ENCODE measurements at places on chromosomes 7 and 10.

DNA sequence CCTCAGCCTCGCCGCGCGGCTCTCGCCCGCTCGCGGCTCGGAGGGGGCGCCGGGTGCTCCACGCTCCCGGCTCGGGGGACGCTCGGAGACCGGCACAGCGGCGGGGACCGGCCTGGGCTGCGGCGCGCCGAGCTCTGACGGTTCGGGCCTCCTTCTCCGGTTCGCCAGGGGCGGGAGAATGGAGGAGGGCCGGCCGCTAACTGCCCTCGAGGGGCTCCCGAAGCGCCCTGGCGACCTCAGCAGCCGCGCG, 232 bp upstream of the GRID1 start:
- DNase-seq, result no peak

DNA sequence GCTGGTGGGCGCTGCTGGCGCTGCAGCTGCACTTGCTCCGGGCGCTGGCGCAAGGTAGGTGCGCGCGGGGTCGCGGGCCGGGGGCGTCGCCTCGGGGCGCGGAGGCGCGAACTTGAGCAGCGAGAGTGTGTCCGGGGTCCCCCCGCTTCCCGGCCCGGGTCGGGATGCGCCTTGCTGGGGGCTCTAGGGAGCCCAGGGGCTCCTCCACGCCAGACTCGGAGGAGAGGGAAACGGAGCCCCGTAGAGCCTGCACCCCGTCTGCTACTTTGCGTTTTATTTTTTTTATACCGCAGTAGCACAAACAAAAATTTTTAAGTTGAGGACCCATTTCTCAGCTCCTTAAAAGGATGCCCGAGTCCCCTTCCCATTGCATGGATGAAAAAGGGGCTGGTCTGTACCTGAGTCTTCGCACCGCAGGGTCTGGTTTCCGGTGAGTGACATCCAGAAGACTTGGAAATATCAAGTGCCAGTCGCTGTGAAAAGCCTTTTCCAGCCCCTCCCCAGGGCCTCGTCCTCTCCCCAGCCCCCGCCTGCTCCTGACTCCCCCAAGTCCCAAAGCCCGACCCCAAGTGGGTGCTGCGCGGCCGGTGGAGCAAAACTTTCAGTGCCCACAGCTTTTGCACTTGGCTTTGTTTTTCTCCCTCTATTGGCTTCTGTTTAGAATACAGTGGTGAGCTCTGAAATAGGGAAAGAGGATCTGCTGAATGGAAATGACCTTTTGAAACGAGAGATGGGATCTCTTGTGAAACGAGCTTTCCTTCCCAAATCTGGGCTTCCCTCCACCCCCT, 973 bp downstream of the SDK1 start:
- peak; percentile 39 for DNase-seq

DNA sequence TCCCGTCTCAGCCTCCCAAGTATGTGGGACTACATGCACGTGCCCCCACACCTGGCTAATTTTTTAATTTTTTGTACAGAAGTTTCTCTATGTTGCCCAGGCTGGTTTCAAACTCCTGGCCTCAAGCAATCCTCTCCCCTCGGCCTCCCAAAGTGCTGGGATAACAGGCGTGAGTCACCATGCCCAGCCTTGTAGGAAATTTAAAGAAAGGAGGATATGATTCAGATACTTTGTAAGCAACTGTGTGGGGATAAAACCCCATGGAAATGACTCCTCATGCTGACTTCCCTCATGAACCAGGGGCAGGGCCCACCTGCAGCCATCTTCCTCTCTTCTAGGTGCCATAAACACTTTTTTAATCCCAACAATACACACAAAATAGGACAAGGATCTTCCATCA, 50.2 kb downstream of the APBB1IP start:
- DNase-seq, result peak; percentile 63

- DNase-seq, result no peak
Observed at GRCh38 chr10:74039561-74040145, 41.7 kb downstream of the VCL start.

DNA sequence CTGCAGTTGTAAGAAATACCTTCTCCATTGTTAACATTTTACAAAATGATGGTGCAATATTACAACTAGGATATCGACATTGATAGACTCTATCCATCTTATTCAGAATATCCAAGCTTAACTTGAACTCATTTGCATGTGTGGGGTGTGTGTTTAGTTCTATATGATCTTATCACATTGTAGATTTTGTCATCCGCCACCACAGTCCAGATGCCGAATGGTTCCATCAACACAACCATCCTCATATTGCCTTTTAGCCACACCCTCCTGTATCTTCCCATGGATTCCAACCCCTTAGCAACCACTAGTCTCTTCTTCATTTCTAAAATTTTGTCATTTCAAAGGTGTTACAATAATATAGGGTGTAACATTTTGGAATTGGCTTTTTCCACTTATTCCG, 452.9 kb upstream of the AKR1E2 start:
- no peak for DNase-seq

GRCh38 chr7:69217516-69218350, 380.5 kb upstream of the AUTS2 start:
- DNase-seq, result no peak

- DNase-seq, result no peak
Observed at GRCh38 chr10:95758351-95759025, 2.5 kb downstream of the ENTPD1 start.

DNA sequence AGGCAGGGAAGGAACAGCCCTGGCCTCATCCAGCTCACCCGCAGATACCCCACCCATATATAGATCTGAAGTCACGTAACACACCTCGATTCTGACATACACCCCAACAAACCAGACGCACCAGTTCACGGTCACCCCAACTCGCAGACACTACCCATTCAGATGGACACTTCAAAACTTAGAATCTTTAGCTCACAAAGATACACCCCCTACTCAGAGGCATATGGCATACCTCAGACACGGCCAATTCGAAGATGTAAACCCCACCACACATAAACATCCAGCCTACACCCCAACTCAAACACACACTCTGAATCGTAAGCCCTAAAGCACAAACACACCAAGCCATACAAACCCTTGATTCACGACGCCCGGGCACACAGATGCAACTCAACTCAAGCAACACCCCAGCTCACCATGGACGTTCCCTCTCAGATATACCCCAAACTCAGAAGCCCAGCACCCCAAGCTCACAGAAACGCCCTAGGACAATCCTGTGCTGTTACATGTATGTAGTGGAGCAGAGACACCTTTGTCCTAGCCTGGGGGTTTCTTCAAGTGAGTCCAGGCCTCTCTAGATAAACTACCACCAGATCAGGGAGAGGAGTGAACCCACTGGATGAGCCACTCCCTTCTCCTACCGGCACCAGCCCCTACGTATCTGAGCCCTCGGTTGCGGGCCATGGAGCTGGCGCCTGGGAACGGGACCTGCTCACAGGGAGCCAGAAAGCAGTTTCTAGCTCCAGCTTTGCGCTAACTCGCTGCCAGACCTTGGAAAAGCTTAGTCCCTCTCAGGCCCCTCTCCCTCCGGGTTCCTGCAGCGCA, 8.8 kb downstream of the PSD start:
- DNase-seq, result no peak

DNA sequence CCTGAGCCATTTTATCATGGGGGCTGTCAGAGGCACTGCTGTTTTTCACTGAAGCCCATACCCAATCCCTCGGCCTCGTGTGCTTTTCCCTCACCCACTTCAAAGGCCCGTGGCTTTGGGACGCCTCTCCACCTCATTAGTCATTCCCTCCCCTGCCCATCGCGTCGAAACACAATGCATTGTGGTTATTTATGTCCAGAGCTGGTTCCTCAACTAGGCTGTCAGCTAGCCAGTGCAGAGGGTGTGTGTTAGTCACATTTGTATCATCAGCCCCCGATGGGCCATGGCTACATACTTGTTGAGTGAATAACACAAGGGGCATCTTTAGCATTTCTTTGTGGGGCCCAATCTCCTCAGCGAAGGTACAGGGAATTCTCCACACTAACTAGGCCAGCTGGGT, 3.8 kb upstream of the CRCP start:
- DNase-seq, result peak; percentile 96
